GM06990 (cell line): ENCODE measurements at places on chromosomes 5 and 9.

DNA sequence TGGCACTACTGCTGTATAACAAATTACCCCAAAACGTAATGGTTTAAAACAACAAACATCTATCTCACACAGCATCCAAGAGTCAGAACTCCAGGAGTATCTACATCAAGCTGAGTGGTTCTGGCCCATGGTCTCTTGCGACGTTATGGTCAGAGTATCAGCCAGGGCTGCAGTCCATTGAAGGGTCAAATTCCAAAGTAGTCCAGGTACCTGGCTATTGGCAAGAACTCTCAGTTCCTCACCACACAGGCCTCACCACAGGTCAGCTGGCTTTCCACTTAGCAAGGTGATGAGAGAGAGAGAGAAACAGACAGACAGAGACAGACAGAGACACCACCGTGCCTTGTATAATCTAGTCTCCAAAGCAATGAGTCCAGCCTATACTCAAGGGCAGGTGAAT lies 22.6 kb downstream of the EPB41L4A start:
- DNase-seq = no peak

DNA sequence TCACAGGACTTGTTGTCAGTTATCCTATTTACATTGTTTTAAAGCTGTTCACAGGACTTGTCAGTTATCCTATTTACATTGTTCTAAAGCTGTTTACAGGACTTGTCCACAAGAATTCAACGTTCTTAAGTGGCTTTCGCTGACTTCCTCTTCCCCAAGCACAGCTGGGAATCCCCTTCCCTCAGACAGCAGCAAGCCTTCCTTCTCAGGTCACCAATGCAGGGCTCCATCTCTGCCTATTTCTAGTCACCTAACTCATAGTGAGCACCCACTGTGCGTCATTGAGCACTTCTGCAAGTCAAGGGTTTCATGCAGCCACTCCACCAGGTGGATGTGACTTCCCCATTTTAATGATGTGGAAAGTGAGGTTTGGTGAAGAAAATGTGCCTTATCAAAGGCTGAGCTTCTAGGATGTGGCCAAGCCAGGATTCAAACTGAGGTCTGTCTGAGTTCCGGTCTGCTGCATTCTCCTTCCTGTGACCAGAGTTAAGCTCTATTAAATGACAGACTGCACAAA lies 109.8 kb upstream of the ZNF462 start:
- peak; percentile 71 for DNase-seq

DNA sequence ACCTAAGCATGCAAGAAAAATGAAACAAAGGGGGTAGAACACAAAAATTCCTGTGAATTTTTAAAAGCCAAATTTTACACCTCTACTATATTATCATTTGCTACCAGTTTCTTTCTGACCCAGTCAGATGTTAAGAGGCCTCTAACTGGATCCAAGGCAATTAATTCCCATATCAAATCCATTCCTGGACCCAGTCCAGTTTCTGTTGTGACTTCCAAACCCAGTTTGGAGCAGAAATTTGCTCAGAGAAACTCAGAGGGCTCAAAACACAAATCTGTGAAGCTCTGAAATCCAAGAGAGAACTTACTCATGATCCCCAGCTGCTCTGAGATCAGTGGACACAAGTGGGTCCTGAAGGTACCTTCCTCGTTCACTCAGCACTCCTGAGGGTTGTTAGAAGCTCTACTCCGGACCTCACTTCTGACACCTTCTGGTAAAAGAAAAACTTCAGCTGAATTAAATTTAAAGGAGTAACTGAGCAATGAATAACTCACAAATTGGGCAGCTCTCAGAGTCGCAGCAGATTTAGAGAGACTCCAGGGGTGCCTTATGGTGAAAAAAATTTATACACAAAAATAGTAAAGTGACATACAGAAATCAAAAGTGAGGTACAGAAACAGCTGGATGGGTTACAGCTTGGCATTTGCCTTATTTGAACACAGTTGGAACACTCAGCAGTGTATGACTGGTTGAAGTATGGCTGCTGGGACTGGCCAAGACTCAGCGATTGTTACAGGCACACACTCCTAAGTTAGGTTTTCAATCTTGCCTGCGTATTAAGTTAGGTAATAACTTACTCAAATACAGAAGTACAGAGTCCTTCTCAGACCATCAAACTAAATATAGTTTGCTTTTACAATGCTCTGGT lies 32.4 kb downstream of the INSL4 start:
- no peak for DNase-seq

GRCh38 chr5:118208031-118208453 lies 780.3 kb downstream of the DTWD2 start:
- DNase-seq = peak; percentile 2

DNA sequence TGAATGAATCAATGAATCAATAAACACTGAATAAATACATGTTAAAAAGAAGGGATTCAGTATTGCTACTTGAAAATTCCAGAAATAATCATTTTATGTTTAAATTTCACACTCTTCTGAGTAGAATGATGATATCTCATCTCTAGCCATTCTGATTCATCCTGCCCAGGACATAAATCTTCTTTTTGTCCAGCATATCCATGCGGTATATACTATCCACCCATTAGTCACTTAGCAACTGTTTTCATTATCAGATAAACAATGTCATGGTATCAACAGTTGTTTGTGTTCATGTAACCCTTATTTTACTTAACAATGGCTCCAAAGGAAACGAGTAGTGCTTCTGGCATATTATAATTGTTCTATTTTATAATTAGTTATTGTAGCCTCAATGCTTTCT lies 432.4 kb upstream of the SMC2 start:
- DNase-seq = no peak

DNA sequence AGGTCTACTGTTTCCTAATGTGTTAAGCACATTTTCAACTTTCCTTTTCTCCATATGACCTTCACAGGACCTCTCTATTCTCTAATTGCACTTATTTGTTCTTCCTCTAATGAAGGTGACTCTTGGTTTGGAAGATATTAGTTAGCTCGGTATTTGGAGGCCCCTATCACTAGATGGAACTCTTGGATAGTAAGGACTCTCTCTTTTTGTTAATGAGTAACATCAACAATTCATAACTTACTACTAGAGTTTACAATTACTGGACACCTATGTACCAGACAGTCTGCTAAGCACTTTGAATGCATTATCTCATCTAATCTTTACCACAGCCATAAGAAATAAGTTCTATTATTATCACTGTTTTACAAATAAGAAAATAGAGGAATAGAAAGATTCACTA lies 23.4 kb upstream of the PAM start:
- DNase-seq = no peak

DNA sequence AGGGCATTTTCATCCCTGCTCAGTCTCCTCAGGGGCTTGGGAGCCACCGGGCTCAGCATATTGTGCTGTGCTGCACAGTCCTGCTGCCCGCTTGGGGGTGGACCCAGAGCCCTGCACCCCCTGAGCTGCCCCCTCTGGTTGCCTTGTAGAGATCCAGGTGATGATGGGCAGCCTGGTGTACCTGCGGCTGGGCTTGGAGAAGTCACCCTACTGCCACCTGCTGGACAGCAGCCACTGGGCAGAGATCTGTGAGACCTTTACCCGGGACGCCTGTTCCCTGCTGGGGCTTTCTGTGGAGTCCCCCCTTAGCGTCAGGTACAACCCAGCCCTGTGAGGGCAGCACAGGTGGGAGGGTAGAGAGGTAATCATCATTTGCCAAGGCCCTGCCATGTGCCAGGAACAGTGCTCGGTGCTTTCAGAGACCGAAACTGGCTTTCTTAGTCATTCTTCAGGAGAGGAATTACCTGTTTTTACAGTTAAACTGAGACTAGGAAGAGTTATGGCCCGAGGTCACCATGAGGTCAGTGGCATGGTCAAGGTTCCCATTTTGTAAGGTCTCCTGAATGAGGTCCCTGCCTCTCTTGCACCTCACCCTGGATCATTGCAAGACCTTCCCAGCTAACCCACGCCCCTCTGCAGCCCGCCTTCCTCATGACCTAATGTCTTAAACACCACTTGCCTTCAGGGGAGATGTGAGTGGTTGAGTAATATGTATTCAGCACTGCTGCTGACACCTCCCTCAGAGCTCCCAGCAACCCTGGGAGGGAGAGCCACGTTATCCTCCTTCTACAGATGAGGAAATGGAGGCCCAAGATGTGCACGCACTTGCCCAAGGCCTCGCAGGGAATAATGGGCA lies 7.5 kb downstream of the NHP2 start:
- DNase-seq = peak; percentile 51

DNA sequence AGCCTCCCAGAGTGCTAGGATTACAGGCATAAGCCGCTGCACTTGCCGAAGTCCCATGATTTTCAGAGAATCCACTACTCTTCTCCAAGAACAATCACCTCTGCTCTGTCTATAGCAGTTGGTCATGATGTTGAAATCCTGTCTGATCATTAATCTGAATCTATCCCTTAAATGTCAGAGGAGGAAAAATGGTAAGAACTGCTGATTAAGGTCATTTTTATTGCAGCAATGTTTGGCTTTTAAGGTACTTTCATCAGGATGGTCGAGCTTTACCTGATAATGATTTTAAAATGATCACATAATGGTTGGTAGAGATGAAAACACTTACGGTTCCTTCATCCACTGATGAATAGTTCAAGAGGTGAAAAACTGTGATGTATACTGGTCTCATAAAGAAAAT lies 968.6 kb downstream of the TLE4 start:
- no peak for DNase-seq

DNA sequence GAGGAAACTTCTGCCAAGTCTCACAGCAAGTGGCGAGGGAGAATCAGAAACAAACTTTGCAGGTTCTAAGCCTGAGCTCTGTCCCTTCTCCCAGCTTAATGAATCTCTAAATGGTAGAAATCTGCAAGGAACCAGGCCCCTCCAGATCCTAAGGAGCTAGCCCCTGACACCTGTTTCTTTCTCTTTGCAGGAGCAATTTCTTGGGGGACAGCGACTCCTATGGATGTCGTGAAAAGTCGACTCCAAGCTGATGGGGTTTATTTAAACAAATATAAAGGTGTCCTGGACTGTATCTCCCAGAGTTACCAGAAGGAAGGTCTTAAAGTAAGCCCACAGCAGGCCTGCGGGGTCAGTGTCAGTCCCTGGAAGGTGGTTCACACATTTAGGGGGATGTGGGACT lies 21.8 kb downstream of the IL9 start:
- DNase-seq = no peak

DNA sequence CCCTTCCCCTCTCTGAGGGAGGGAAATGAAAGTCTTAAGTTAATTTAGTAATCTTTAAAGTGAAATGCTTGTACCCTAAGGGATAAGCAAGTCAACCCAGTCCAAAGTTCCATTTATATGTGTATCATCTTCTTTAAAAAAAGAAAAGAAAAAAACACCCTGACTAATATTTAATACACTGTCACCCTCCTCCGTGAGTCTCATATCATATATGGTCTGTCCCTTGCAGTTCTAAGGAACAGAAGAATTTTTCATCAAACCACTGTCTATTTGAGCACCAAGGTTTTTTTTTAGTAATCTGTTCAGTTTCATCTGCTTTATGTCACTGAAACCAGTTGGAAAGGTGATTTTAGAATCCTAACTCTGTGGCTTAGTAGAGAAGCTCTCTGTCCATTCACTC lies 15.2 kb downstream of the TNIP1 start:
- DNase-seq = no peak

- DNase-seq = peak; percentile 28
Observed at GRCh38 chr5:14351845-14352712, 208.9 kb downstream of the TRIO start.

- no peak for DNase-seq
Observed at GRCh38 chr9:86903734-86904085, 43.6 kb downstream of the GAS1 start.

DNA sequence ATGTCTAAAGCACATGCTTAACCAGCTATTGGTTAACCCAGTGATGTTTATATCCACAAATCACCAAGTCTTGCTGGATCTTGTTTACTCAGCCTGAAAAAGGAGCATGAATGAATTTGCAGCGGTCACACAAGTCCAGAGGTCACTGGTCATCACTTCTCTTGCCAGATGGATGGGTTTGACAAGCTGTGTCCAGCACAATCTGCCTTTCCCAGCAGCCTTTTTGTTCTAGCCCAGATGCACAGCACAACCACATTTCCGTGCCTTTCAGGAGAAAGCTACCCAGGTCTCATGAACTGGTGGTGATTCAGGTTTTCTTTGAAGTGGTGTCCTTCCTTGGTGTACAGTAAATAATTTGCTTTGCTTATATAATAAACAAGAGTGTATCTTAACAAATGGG lies 32.1 kb downstream of the TMEM252 start:
- DNase-seq = no peak

- DNase-seq = no peak
Observed at GRCh38 chr9:82196622-82197441, 208.3 kb downstream of the SPATA31D1 start.

- DNase-seq = no peak
Observed at GRCh38 chr5:73962801-73963425, 336.9 kb downstream of the ARHGEF28 start.

- no peak for DNase-seq
Observed at GRCh38 chr5:66807743-66808142, 211.6 kb downstream of the MAST4 start.

- no peak for DNase-seq
Observed at GRCh38 chr9:82911996-82912395, 150.9 kb downstream of the RASEF start.

DNA sequence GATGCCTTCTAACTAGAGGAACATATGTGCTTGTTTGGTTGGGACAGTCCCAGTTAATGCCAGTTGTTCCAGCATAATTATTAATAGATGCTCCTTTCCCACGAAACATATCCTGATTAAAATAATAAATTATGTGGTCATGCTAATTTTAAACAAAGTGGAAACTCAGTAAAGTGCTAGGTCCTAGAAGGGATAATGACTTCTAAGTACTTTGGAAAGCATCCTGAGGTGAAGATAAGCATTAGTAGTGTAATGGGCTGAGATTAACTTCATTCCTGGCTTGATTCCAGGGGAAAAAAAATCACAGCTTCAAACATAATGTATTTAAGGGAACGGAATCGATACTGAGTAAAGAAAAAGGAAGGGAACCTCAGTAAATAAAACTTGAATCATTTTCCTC lies 213.7 kb upstream of the SNX2 start:
- no peak for DNase-seq

DNA sequence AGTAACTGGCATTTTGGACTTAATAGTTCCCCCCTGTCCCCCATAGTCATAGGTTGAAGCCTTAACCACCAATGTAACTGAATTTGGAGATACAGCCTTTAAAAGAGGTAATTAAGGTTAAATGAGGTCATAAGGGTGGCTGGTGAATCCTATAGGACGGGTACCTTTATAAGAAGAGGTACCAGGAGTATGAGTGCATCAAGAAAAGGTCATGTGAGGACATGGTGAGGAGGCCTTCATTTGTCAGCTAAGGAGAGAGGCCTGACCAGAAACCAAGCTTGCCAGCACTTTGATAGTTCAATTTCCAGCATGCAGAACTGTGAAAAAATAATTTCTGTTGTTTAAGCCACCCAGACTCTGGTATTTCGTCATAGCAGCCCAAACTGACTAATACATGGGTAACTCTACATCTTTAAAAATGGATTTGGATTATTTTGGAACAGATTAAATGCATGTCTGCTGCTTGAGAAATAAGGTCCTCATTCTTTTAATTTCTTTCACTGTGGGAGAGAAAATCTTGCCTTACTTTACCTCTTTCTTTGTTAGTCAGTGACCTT lies 9.7 kb downstream of the RASA1 start:
- DNase-seq = no peak

- no peak for DNase-seq
Observed at GRCh38 chr5:127612441-127613141, 36.3 kb upstream of the CTXN3 start.
